ENCODE measurements at places on chromosomes 7 and 10.

DNA sequence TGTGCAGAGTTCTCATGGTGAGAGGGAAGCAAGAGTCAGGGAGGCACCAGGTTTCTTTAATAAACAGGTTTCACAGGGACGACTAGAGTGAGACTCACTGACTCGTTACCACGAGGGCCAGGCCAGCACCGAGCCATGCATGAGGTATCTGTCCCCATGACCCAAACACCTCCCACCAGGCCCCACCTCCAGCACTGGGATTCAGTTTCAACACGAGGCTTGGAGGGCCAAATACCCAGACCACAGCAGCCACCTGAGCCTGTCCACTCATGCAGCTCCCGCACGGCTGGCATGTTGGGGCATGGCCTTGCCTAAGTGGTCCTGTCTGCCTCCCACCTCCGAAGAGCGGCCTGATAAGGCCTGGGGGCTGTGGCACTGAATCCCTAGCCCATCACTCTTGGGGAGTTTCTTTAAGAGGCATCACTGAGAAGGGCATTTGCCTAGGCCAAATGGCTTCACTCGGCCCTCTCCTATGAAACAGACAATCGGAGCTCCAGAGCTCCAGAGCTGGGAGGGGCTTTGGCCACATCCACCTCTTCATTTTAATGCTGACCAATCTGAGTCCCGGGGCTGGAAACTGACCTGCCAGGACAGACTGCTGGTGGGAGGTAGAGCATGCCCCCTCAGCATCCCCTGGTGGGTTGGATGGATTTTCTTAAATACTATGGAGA, 157.8 kb downstream of the DNAJB6 start:
- no peak for DNase-seq

GRCh38 chr7:77757589-77757988, 40.6 kb downstream of the TMEM60 start:
- no peak for DNase-seq

DNA sequence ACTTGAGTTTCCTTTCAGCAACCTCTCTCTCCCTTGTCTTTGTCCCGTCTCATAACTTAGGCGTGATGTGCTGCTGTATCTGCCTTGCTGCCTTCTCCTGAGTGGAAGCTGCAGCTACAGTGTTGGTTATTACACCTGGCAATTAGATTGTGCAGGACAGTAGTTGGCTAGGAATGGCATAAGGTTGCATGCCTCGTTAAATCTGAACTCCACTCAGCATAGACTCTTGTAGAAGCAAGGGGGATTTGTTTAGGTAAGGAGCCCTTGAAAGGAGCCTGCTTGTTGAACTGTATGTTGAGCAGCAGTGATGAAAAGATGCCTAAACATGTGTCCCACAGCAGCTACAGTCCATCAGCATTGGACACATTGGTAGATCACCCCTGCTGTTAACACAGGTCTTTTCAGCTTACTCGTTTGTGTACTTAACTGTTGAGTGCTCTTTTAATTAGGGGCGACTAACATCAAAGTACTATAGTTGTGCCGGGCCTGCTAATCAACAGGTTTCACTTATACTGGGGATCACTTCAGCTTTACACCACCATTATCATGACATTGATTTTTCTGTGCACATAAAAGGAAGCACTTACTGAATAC, 225.0 kb downstream of the AUTS2 start:
- DNase-seq: no peak

DNA sequence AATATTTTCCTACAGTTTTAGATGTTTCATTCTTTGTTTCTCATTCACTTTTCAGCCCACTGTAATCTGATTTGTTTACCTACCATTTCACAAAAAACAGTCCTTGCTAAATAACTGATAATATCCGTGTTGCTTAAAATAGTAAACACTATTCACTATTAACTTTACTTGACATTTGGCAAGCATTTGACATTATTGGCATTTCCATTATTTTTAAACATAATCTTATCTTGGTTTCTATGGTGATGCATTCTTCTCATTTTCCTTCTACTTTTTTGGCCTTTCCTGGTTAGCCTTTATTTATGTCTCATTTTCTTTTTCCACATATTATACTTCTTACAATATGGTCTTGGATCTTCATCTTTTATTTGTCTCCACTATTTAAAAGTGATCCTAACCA, 715.3 kb downstream of the DNAJB9 start:
- DNase-seq: no peak

DNA sequence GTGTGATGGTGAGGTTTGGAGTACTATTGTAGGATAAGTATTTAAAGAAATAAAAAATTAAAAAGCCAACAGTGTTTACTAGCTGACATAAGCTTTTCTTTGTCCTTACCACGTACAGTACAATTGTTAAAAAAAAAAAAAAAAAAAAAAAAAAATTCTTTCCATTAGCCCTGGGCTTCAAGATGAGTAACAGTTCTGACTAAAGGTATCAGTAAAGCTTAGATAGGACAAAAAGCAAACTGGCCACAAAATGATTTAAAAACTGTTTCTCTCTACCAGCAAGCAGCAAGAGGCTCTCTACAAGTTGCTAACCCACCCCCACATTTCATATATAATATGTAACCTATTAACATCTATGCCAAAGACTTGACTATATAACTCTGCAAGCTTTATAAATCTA, 17.5 kb downstream of the HYCC1 start:
- DNase-seq: no peak

- DNase-seq: no peak
Observed at GRCh38 chr10:96038476-96039387, 4.7 kb upstream of the CCNJ start.

DNA sequence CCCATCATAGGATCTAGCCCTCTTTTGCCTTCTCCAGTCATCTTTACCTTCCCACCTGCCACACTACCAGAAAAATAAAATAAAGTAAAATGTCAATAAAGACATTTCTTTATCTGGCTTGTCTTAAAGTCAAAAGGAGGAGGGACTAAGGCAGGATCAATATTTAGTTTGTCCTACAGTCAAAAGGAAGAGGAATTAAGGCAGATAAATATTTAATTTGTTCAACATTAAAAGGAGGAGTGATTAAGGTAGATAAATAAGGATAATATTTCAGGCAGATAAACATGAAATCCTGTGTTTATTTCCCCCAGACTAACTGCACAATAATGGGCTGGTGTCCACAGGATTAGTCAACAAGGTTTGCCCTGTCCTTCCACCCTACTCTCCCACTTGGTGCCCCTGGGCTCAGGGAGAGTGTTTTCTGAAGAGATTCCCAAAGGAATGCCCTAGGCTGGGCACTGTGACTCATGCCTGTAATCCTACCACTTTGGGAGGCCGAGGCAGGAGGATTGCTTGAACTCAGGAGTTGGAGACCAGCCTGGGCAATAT, 18.3 kb upstream of the MSMB start:
- DNase-seq: peak; percentile 63

- no peak for DNase-seq
Observed at GRCh38 chr10:30422981-30423654, 10.9 kb upstream of the MAP3K8 start.

DNA sequence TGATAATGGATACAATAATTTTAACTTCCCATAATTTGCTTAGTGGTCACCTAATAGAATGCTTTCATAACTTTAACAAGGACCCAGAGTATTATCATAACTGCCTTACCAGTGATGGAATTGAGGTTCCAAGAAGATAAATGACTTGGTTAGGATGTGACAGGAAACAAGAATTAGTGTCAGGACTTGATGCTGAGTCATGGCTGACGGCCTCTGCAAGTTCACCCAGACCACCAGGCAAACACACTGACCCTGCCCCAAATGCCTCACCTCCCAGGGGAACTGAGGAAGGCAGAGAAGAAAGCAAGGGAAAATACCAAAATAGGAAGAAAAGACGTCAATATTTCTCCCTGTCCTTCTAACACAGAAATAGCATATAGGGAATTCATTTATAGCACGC, 636.3 kb downstream of the PARD3 start:
- DNase-seq: no peak

- no peak for DNase-seq
Observed at GRCh38 chr7:140084972-140085371, 22.2 kb upstream of the PARP12 start.

DNA sequence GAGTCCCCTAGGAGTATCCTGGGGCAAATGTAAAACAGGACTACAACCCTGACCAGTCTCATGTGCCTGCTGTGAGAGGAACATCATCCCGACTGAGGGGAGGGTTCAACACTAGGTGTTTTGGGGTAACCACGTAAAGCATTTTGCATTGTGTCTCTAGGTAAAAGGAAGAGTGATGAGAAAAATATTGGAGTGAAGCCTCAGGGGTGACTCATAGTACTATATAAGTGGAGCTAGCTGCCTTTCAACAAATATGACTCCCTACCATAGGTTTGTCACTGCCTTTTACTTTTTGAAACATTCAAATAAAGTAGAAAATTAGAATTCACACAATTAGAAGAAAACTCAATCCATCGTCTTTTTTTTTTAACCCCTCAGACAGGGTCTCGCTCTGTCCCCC, 2.6 kb upstream of the CAMK2G start:
- DNase-seq: no peak

GRCh38 chr7:38448054-38448453, 174.6 kb upstream of the TARP start:
- peak; percentile 15 for DNase-seq

Data from LNCaP clone FGC (cell line).